ENCODE measurements at places on chromosomes 1 and 21.

- DNase-seq, result no peak
Measured at GRCh38 chr1:11280719-11281376, 7.8 kb downstream of the UBIAD1 start.

DNA sequence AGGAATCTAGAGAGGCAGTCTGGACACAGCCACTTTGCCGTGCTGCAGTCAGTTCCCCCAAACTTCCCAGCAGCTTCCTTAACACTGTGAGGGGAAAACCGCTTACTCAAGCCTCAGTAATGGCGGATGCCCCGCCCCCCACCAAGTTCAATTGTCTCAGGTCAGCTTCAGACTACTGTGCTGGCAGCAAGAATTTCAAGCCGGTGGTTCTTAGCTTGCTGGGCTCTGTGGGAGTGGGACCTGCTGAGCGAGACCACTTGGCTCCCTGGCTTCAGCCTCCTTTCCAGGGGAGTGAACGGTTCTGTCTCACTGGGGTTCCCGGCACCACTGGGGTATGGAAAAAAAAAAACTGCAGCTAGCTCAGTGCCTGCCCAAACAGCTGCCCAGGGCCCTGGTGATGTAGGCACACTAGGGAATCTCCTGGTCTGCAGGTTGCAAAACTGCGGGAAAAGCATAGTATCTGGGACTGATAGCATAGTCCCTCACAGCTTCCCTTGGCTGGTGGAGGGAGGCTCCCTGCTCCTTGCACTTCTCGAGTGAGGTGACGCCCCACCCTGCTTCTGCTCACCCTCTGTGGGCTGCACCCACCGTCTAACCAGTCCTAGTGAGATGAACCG is 23.7 kb upstream of the HFM1 start:
- DNase-seq, result no peak

GRCh38 chr1:48776393-48777218 is at the start of gene BEND5:
Gene BEND5, minus strand, starts transcription at chr1:48776891. Its CDS starts 60 bp downstream, at chr1:48776831.
- DNase-seq, result no peak

GRCh38 chr1:185152187-185152767 is 4.5 kb downstream of the TRMT1L start:
- DNase-seq, result no peak

GRCh38 chr1:31593770-31594632 is 17.7 kb downstream of the TINAGL1 start:
- DNase-seq, result peak; percentile 41

GRCh38 chr1:159250638-159251216 is 46.1 kb downstream of the ACKR1 start:
- DNase-seq, result no peak

GRCh38 chr1:69739251-69739605 is 171.5 kb downstream of the LRRC7 start:
- no peak for DNase-seq

DNA sequence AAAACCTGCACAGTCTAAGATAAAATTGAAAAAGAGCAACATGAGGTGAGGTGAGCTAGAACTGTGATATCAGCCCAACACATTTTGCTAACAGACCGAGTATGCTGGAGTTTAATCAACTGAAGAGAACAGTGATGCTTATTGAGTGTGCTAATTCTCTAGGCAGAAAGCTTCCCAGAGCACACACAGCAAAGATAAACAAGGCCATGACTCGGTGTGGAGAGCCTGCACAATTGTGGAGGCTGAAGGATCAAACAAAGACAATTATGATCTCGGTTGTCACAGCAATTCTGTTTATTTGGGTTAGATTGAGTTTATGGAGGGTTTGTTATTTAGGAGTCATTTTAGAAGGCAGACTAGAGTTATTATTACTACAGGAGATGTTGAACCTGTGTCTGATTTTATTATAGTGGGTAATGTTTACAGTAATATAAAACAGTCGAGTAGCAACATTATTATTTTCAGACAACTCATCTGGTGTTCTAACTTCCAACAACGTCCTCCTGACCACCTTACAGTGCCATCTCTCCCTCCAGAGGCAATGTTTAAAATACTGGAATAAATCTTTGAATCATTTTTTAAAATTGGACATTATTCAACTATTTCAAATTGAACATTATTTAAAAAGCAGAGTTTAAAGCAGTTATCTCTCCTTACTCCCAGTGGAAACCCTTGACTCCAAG is 40.2 kb downstream of the DPT start:
- DNase-seq, result no peak

GRCh38 chr1:53465023-53465957 is 6.1 kb downstream of the DMRTB1 start:
- DNase-seq, result no peak

DNA sequence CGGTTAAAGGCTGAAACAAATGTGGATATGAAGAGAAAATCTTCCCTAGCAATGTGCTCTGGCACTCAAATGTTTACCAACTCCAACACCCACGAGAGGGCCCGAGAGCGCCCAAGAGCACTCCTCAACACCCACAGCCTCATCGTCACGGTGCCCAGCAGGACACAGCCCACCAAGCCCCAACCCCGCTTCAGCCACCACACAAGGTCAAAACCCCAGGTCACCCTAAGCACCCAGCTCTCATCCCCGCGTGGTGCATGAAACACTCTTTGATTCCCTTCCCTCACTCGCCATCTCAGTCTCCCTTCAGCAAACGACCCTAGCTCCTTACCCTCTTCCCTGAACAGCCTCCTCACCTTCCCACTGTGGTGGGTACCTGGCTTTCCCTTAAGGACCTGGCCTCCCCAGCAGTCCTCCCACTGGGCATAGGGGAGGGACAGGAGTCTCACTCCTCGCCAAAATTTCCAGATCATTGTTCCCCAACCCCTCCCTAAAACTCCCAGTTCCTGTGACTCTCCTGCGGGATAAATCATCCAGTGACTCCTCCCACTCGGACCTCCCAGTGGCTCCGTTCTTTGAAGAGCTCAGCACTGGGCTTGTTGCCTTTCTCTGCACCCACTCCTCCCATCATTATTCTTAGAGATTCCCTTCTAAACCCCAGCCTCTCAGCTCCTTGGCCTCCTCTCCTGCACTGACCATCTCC is 170.4 kb upstream of the SYT6 start:
- DNase-seq, result no peak

DNA sequence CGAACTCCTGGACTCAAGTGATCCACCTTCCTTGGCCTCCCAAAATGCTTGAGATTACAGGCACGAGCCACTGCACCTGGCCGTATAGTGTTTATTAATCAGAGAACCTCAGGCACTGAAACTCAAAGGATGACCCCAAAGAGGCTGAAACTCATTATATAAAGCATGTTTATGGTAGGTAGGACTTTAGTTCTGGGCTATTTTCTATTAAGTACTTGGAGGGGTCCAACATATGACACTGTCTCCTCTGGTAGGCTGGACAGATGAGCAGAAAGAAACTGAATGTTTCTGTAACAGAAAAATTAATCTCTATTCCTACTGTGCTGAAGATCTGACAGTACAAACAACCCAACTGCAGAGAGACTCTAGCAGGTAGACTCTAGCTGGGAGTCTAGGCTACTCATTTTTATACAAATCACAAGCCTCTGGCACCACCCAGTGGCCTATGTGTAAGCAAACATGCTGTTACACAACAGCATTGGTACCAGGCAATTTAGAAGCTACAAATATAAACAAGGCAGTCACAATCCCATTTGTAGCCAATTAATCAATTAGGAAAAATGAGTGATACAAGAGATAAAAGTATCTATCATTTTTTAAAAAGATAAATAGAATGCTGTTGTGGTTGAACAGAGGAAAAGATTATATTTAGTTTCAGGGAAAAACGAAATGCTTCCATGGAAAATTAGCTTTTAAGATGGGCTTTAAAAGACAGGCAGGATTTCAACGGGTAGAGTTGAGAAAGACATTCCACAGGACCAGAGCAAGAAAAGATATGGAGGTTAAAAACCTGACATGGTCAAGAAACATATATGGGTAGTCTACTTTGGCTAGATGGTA is 10.4 kb downstream of the DCAF8 start:
- DNase-seq, result peak; percentile 73

- DNase-seq, result no peak
Measured at GRCh38 chr1:233904633-233905415, at the start of gene SLC35F3. Gene SLC35F3, plus strand, starts transcription at chr1:233904676.

DNA sequence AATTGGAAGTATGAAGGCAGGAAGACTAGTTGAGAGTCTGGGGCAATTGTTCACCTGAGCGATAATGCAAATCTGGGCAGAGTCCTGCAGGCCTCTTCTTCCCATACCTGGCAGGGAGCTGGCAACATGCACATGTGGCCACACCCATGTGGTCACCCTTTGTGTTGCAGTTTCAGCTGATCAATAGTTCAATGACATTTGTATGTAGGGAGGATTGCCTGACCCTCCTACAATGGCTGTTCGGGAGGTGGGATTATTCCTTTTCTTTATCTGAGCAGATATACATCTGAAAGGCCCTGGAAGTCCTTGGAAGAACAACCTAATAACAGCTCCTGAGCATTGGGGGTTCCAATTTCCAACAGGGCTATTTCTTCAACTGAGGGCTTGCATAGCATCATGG is 15.2 kb upstream of the TRIM45 start:
- DNase-seq, result no peak

DNA sequence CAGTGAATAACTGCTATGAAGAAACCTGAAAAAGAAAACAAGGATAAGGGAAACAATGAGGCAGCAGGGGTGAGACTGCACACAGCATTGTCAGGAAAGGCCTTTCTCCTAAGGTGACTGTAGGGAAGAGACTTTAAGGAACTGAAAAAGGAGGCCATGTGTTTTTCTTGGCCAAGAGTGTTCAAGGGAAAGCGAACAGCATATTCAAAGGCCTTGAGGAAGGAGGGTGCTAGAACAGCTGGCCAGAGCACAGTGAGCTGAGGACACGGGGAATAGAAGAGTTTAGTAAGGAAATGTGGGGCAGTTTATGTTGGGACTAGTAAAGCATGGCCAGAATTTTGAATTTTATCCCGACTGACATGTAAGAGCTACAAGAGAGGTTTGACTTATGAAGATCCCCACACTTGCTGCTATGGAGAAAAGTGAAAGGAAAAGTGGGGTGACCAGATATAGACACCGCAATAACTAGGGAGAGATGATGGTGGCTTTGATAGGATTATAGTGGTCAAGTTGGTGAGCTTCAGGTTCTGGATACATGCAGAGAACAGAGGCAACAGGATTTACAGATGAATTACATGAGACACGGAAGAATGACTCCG is 1.4 kb downstream of the RWDD2B start:
- no peak for DNase-seq

GRCh38 chr1:171486048-171486519 is 754 bp downstream of the PRRC2C start:
- DNase-seq, result no peak

DNA sequence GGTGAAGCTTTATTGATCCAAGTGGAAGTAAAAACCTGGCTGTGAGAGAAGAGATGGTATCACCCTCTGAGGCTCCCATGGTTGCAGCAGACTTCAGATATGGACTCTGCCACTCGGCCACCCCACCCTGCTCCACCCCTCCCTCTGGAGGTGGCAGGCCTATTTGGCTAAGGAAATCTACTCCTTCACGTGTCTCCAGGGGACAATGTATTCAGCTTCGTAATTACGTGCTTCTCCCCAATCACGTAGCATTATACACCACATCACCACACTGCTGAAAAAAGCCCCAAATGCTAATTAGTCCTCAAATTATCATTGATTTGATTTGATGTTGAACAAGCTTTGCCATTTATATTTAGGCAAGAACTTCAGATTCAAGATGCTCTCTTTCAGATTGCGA is 220.7 kb downstream of the OMA1 start:
- no peak for DNase-seq

GRCh38 chr1:68128157-68128556 is 77.7 kb upstream of the DIRAS3 start:
- DNase-seq, result no peak

DNA sequence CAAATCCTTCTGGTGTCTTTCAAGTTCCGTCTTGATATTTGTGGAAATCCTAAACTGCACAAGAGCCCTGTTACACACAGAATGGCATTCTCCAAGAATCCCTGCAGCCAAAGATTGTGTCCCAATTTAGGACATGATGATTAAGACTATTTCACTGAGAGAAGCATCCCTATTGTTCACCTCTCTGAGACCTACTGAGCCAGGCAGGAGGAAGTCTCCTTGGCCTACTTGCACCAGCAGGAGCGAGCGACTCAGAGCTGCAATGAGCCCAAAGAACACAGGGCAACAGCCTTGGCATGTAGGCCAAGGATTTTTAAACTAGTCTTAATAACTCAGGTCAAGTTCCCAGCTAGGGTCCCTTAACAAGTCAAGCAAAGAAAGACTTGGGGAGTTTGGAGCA is 79.4 kb upstream of the RUNX1 start:
- no peak for DNase-seq

DNA sequence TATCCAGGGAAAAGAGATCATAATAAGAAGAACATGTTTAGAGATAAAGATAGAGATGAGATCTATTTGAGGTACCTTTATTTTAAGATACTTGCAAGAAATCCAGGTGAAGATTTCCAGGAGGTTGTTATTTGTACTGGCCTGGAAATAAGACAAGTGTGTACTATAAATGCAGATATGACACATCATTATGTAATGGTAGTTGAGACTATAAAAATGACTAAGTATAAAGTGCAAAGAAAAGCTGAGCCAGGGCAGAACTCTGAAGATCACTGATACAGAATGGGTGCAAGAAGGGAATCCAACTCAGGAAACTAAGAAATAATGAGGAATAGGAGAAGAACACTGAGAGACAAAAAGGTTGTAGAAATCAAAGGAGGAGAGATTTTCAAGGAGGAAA is 378.2 kb upstream of the PBX1 start:
- DNase-seq, result peak; percentile 21

DNA sequence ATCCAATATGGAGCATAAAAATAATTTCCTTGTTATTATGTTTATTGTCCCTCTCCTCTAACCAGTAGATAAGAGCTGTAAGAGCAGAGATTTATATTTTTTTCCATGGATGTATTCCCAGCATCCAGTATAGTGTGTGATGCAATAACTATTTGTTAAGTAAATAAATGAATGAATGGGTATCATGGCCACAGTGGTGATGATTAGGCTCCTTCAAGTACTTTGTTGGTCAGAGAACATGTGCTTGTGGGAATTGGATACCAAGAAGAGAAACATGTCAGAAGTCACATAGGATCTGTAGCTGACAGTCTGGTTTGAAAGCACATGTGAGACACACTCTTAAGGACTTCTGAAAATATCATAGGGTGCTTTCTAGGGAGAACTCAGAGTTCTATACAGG is 588.5 kb downstream of the AGBL4 start:
- no peak for DNase-seq

GRCh38 chr1:226111098-226111882 is 48.8 kb downstream of the H3-3A start:
- DNase-seq, result no peak

DNA sequence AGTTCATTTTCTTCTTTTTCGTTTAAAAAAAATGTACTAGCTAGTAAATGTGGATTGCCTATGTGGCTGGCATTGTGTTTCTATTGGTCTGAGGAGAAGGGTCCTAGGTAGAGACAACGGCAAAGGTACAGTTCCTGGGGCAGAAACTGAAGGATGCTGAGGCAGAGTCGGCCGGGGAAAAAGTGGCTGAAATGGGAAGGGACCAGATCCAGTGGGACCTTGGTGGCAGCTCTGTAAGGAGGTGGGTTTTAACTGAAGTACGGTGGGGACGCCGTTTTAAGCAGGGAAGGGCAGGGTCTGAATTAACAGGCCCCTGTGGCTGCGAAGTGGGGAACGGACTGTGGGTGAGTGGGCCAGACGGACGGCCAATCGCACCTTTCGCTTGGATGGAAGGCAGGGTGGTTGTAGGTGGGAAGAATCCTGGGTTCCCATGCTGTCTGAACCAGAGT is 420 bp upstream of the VPS13D start:
- DNase-seq, result no peak

GRCh38 chr1:62058956-62059355 is 135.7 kb upstream of the L1TD1 start:
- no peak for DNase-seq

- no peak for DNase-seq
Measured at GRCh38 chr1:212607206-212607912, 1.2 kb upstream of the ATF3 start.

GRCh38 chr1:17620448-17620847 is 81.0 kb downstream of the ARHGEF10L start:
- DNase-seq, result no peak
